ENCODE measurements at places on chromosomes 7 and 10.

- DNase-seq, result no peak
These were observed 489.4 kb upstream of the SORCS1 start for GRCh38 chr10:107653832-107654287.

- no peak for DNase-seq
These were observed 206.3 kb downstream of the SNX10 start for GRCh38 chr7:26497801-26498596.

- DNase-seq, result no peak
These were observed 25.8 kb downstream of the DOCK1 start for GRCh38 chr10:126930883-126931503.

DNA sequence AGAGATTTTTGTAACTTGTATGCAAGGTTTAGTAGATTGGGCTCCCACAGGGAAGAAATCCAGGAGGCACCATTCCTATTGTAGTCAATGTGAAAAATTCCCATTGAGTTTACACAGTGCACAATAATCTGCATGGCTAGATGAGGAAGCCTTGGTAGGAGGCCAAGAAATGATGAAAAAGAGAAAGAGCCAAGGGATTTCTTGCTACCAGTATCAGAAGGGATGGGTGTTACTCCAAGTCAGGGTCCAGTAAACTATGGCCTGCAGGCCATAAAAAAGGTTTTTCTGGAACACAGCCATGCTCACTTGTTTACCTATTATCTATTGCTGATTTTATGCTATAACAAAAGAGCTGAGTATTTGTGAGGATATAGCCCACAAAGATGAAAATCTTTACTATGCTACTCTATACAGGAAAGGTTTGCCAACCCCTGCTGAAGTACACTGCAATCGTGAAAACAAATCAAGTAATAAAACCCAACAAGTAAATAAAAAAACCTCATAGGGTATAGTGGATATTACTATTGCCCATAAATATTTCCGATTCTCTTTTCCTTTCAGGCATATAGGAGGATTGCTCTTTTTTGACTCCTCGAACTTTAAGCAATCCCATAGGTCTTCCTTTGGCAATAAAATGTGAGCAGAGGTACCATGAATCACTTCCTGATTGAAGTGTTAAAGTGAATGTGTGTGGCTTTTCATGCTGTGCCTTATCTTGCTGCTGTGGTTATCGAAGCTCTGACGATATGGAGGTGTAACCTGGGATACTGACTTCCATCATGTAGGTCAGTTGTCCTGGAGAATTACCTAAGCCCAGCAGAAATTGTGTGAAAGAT, 256.3 kb upstream of the MAGI2 start:
- no peak for DNase-seq

DNA sequence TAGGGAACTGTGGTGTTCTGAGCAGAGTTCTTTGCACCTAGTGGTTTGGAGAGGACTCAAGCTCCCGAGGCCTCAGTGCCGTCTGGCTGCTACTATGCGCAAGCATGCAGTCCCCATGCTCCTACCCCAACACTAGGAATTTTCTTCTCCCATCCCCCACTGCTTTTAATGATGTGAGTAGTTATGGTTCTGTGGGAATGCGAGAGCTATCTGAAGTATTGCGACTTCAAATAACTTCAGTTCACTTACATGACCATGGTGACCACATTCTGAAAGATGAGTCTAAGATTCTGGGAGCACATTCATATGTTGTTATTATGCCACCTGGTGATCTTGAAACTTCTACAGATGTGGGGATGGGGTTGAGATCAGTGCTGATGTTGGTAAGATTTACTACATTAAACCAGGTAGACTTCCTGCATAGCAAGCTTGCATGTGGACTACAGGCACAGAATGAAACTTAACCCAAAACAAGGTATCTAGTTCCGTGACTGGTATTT, 24.6 kb downstream of the HTR5A start:
- no peak for DNase-seq

DNA sequence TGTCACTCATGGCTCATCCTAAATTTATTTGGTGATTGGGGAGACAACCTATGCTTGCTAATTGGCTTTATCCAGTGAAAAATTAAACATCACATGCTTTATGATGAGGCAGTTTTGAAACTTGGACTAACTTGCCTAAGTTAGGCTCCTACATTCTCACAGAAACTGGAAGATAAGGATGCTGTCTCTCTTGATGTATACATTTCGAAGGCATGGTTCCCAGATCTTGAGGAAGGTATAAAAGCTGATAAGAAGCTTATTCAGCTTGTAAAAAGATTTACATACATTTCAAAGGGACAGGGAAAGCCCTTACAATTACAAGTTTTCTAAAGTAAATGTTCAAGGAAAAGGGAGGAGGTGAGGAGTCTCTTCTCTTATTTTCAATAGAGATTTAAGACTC, 561.7 kb downstream of the IPMK start:
- DNase-seq, result no peak

DNA sequence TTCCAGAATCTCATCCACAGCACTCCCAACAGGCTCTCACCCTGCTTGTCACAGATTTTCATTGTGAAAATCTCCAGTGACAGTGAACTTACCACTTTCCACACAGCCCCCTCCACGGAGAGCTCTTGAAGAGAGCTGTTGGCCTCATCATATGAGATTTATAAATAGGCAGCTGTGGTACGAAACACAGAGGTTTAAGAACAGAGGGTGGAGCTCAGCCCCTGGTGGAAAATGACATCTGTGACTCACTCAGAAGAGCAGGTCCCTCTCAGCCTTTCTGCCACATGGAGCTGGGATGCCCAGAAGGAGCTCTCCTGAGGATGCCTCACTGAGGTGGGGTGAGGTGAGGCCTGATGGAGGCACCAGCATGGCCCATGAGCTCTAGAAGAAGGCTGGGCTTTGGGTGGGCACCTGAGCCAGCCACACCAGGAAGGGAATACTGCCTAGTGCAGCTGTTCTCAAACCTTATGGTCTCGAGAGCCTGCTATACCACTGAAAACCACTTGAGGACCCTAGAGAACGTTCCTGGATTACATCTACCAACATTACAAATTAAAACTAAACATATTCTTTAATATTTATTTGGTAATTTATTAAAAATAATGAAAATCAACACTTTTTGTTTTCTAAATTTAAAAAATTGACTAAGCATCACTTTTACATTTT, 25.8 kb upstream of the EEPD1 start:
- DNase-seq, result no peak

GRCh38 chr10:19498393-19499290, 317.6 kb upstream of the PLXDC2 start:
- DNase-seq, result no peak

GRCh38 chr7:90617442-90617841, 21.3 kb downstream of the CDK14 start:
- DNase-seq, result no peak

- no peak for DNase-seq
These were observed 312.6 kb downstream of the FGFR2 start for GRCh38 chr10:121285406-121286196.

- no peak for DNase-seq
These were observed 251.6 kb downstream of the GATA3 start for GRCh38 chr10:8305876-8306652.

- no peak for DNase-seq
These were observed 474.2 kb downstream of the ADRA2A start for GRCh38 chr10:111551001-111551400.

GRCh38 chr10:75773231-75773780, 341.9 kb downstream of the LRMDA start:
- no peak for DNase-seq

DNA sequence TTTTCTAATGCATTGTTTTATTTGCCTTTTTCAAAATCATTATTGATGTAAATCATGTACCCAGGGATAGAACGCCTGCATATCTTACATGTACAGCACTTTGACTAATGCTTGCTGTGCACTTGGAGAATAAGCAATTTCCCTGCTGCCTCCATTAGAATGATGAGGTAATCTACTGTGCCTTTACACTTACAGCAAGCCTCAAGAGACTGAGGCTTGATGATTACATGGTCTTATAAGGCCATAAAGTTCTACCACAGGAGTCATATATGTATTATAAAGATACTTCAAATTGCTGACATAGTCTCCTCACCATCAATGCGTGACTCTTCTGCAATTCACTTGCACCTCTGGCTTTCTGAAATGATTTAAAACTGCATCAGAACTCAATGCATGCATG, 328.6 kb upstream of the HGF start:
- no peak for DNase-seq

DNA sequence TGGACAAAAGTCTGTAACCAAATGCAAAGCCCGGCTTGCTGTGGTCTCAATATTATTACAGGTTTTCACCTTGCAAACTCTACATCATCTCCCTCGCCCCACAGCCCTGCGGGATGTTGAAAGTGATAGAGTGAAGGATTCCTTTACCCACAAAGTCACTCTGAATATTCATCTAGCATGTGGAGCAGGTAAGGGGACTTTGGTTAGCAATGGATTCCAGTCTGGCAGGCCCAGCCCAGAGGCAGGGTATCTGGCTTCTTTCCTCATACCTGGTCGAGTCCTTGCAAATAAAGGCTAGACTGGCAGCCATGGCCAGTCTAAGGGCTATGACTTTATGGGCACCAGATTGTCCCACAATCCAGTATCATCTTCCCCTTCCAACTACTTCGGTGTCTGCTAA, 3.2 kb downstream of the TAS2R40 start:
- DNase-seq, result no peak

- no peak for DNase-seq
These were observed 926 bp upstream of the PCBD1 start for GRCh38 chr10:70889291-70889690.

- no peak for DNase-seq
These were observed 272.4 kb upstream of the BMPER start for GRCh38 chr7:33632840-33633525.

GRCh38 chr7:80027611-80028173, 106.9 kb upstream of the GNAI1 start:
- DNase-seq, result no peak

- no peak for DNase-seq
These were observed 7.5 kb downstream of the LAMB1 start for GRCh38 chr7:107995184-107996071.

GRCh38 chr7:101018271-101019167, 1.4 kb upstream of the MUC17 start:
- DNase-seq, result peak; percentile 17

DNA sequence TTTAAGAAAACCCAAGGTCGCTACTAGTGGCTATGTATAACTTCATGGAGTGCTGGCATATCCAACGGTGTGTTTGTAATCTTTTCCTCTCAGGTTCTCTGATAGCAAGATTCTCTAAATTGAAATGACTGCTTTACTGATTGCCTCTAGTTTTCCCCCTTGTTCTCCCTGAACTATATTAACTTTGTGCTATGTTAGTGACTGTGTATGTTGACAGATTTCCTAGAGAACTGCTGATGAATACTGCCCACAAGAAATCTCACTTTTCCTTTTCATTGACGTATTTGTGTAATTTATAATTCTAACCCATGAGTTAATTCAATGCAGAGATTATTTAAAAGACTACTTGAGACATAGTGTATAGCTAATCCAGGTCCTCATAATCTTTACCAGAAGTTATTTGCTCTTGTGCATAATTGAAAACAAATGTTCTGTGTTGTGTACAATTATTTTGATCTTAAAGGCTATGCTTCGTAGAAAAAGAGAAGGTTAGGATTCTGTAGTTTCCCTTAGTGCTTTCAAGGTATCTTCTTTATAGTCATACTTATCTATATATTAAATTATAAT, 70.6 kb upstream of the GLCCI1 start:
- no peak for DNase-seq

- no peak for DNase-seq
These were observed 249.1 kb downstream of the KCND2 start for GRCh38 chr7:120521761-120522737.
